ENCODE measurements at places on chromosomes 1 and 21.
A peak's percentile ranks its signal among the peaks of the same experiment; 100 is the strongest.

DNA sequence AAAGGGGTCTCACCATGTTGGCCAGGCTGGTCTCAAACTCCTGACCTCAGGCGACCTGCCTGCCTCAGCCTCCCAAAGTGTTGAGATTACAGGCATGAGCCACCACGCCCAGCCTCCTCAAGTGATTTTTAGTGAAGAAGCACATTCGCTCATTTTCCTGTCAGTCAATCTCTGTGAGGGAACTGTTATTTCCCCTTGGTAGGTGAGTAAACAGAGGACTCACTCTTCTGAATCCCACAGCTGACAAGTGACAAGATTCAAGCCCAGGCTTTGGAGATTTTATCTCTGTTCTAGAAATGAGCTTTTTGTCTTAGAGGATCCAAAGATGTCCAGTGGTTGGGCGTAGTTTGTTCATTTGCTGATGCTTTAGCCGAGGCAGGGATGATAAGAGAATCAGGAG is 43.9 kb upstream of the TACSTD2 start:
- no peak for DNase-seq

- no peak for DNase-seq
Measured at GRCh38 chr1:6443339-6444115, 19.0 kb downstream of the ESPN start.

DNA sequence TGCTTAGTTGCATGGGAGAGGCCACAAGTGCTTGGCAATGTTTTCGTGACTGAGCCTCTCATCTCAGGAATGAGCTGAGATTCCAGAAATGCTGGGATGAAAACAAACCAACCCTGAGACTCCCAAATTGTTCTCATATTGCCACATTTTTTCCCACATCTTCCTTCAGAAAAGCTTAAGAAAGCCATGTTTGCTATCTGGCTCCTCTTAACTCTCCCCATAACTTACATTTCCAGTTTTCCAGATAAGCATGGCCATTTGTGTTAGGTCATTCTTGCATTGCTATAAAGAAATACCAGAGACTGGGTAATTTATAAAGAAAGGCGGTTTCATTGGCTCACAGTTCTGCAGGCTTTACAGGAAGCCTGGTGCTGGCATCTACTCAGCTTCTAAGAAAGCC is 17.2 kb downstream of the DSCAM start:
- peak; percentile 20 for DNase-seq

GRCh38 chr1:24277420-24278169 is 41.6 kb upstream of the GRHL3 start:
- DNase-seq: peak; percentile 38

- DNase-seq: no peak
Measured at GRCh38 chr1:19831441-19831840, 16.4 kb upstream of the RNF186 start.

DNA sequence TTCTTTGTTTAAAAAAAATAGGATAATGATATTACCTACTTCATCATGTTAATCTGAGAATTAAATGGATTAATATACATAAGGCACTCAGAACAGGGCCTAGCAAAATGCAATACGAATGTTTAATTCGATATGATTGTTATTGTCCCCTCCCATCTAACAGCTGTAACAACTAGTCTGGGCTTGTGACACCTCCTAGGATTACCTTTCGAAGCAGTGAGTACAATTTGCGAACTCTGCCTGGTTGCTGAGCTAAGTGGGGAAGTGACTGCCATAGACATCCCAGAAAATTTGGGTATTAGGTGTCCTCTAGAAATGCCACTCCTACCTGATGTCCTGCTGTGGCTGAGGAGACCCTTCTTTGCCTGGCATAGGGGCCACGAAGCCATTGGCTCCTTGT is 3.0 kb downstream of the RASSF5 start:
- no peak for DNase-seq

- DNase-seq: no peak
Measured at GRCh38 chr1:159700312-159700711, 14.1 kb downstream of the CRP start.

DNA sequence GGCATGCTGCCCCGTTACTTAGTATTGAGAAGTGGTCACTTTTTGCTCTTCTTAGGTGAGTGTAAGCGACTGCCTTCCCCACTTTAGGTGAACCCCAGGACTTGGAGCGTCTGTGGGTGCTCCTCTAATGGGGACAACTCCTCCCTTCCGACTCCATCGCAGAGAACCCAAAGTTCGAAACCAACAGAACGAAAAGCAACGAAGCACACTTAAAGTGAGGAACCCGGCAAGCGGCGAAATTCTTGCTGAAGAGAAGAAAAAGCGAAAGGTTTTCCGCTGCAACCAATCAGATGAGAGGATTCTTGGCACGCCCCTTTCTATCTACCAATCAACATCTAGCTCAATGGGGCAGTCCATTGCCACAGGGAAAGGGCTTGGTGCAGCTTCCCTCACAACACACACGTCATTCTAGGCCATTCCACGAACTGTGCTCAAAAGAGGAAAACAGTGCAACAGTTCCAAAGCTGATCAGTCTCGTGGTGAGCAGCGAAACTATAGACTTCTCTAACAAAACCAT is 709 bp upstream of the SUCO start:
- DNase-seq: peak; percentile 99

Measured in fibroblast of lung (primary cell).